Stimulated activated CD8-positive, alpha-beta memory T cell treated with anti-CD3 and anti-CD28 coated beads, Interleukin-4, amount 100 ng/mL, for 1 hour (primary cell): ENCODE measurements at places on chromosomes 16 and 17.

GRCh38 chr16:66032841-66033240, 333.6 kb upstream of the CDH5 start:
- no peak for DNase-seq

DNA sequence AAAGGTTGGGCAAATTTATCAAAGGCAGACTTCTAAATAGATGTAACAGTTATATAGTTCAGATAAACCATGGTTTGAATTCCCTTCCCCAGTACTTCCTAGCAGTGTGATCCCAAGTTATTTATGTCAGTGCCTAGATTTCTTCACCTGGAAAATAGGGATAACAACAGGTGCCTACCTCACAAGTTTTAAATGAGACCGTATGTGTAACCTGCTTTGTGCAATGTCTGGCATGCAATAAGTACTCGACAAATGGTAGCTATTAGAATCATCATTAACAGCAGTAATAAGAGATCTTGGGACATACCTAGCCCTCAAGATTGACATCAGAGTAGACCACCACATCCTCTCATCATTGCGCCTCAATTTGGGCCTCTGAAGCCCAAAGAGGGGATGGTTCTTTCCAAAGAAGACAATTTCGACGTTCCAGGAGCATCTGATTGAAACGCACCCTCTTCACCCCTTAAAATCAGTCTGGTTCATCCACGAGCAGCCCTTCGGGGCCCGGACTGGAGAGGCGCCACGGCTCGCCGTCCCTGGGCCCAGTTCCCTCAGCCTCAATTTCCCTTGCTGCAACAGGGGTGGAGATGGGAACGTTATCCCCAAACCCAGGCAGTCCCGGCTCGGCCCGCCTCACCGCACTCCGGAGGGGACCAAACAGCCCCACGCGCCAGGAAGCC, 541 bp downstream of the ACACA start:
- peak; percentile 2 for DNase-seq

GRCh38 chr16:4880006-4880580, 32.8 kb downstream of the UBN1 start:
- DNase-seq, result no peak

DNA sequence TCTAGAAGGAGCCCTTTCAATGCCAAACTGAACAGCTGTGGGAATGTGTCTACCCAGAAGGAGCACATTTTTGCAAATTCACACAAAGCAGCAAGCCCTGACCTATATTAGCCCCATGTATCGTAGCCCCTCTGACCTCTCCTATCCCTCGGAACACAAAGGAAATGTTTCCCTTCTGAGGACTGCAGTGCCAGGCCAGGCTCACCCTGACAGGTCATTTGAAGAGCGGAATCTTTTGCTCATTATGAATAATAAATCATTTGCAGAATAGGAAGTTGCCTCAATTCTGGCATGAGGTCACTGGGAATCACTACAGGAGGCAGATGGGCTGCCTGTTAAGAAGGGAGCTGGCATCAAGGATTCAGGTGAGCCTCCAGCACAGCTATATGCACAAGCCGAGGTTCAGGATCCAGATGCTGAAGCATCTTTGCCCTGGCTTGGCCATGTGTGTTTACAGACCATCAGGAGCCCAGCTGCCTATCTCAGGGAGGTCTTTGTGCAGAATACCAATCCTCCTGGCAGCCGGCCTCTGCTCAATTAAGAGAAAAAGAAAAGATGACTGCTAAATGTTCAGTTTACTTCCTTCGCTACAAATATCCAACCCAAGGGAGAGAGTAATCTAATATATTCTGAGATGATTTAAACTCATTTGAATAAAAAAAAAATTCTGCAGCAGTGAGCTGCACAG, 119.4 kb downstream of the USP31 start:
- no peak for DNase-seq

GRCh38 chr16:60419859-60420258, 1616.4 kb downstream of the CDH8 start:
- DNase-seq, result no peak

GRCh38 chr17:66702106-66702936, 132.6 kb upstream of the CACNG5 start:
- DNase-seq, result no peak

DNA sequence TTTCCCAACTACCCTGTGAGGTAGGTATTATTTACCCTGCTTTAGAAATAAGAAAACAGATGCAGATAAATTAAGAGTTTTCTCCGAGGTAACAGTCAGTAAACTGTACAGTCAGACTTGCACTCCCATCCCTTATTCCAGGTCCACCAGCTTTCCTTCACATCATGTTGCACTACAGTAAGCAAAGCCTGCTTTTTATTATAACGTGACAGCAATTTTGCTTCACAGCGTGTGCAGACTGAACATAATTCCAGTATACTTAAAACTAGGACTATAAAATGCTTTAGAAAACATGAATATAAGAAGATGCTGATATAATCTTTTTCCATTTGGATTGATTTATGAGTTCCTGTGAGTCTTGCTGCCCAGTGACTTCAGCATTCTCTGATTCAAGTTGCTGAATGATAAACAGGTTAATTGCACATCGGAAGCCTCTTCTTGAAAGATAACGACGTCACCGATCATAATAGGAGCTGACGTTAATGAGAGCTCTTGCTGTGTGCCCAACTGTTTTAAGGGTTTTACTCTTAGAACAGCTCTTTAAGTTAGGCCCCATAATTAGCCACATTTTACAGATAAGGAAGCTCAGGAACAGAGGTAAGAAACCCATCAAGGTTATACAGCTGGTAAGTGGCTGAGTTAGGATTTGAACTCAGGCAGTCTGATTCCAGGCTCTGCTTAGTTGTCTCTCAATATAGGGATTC, 1.4 kb downstream of the LIG3 start:
- DNase-seq, result no peak
